ENCODE measurements at places on chromosomes 16 and 17.

- no peak for DNase-seq
These were observed 36.6 kb downstream of the TMEM11 start for GRCh38 chr17:21177401-21177800.

GRCh38 chr17:8606401-8606800 lies 24.1 kb downstream of the MYH10 start:
- DNase-seq = no peak

DNA sequence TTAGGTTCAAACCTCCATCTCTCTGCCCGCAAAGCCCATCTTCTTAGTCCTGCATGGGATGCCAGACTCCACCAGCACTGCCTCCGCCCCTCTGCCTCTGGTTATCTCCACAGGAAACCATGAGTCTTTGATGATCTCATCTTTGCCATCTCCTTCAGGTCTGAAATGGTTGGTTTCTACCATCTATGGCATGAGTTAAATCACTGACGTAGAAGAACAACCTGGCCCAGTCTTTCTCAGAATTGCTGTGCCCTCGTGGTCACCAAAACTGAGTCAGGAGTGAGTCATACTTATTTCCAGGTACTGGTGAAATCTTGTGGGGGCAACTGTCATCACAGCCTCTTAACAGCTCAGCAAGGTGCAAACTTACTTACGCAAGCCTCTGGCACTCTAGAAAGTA lies 468.7 kb upstream of the C16orf82 start:
- peak; percentile 69 for DNase-seq

GRCh38 chr16:9508328-9508936 lies 417.0 kb downstream of the HAPSTR1 start:
- DNase-seq = no peak

- DNase-seq = no peak
These were observed 6.5 kb downstream of the WIPI1 start for GRCh38 chr17:68450801-68451200.

- DNase-seq = no peak
These were observed 6.0 kb upstream of the DNAI2 start for GRCh38 chr17:74267987-74268499.

GRCh38 chr17:43841282-43841681 lies 5.7 kb upstream of the CD300LG start:
- no peak for DNase-seq
